ENCODE measurements at places on chromosomes 1 and 21. TPM values are rescaled to one million over a fixed set of nuclear protein-coding genes. Genes with fewer than 3 reads are reported as not detected.

Gene HIVEP3
- total RNA-seq, result 11.0 TPM

Gene S100A2
- 152 TPM for total RNA-seq

Gene TNNT2
- 2.1 TPM for total RNA-seq

DNA sequence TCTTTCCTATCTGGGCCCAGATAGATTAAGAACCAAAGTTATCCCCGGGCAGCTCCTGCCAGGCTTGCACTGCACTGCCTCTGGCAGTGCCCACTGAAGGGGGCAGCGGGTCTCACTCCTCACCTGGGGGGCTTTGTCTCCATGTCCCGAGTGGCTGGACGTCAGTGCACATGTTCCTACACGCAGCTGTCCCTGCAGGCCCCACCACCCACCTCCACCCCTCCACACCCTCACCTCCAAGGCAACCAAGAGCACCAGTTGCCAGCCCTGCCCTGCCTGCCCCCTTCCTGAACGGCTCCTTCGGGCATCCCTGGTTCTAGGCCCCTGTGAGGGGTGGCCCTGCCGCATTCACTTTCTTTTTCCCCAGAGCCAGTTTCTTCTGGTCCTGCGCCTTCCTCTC, 147.2 kb downstream of the PEX14 start:
- no peaks in the 10 kb centered on the region for H3K27me3 ChIP-seq
- peaks cover 4% of the 10 kb centered on the region for H3K4me1 ChIP-seq
- no peak overlapping the region for H3K4me3 ChIP-seq
- DNase-seq, result no peak

DNA sequence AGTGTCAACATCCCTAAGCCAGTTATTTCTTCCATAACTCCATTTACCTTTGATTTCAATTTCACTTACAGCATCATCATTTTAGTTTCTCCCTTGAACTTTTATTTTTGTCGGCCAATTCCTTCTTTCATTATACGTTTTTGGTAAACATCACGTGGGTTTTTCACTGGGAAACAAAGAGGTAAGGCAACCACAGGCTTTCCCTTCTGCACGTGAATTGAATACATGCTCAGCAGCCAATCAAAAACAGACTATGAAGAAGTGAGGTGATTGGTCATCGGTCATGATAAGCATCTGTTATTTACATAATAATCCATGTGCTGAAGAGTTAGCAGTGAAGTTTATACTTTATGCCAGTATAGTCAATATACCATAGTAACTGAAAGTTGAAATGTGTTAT, 98.7 kb downstream of the NCAM2 start:
- H3K36me3 ChIP-seq, result no peaks in the 10 kb centered on the region
- no peak for DNase-seq
- H3K4me1 ChIP-seq, result no peaks in the 10 kb centered on the region
- no peak overlapping the region for H3K4me3 ChIP-seq
- H3K27ac ChIP-seq, result no peak overlapping the region
- H3K27me3 ChIP-seq, result no peaks in the 10 kb centered on the region

DNA sequence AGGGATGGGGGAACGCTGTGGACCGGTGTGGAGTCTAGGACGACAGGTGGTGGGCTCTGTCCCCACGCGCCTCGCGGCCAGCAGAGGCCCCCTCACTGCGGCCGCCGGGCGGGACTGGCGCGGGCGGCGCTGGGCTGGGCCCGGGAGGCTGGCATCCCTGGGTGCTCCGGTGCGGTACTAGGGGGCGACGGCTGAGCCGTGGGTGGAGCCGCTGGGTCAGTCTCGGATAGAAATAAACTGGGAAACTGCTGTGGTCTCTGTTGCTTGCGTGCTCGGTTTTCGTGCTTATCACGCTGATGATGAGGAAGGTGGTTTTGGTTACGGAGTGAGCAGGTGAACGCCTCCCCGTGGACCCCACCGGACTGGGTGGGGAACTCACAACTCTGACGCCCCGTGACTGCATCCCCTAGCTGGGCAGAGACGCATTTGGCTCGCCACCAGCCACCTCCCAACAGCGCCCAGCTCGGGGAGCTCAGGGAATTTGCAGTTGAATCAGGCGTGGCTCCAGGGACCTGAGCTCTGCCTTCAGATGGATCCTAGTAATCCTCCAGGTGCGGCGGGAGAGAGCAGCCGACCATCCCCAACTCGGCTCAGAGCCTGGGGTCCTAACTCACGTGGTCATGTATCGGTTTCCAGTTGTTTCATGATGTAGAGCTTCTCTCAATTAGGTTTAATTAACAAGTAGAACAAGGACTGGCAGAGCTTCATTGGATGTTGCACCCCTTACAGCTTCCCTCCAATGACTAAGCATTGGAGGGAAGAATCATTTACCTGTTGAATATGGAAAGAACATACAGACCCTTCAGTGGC, 32.1 kb downstream of the HSD17B7 start:
- no peaks in the 10 kb centered on the region for H3K36me3 ChIP-seq
- peak overlapping the region; percentile 47 for H3K4me3 ChIP-seq
- no peaks in the 10 kb centered on the region for H3K27me3 ChIP-seq
- no peak overlapping the region for H3K27ac ChIP-seq

DNA sequence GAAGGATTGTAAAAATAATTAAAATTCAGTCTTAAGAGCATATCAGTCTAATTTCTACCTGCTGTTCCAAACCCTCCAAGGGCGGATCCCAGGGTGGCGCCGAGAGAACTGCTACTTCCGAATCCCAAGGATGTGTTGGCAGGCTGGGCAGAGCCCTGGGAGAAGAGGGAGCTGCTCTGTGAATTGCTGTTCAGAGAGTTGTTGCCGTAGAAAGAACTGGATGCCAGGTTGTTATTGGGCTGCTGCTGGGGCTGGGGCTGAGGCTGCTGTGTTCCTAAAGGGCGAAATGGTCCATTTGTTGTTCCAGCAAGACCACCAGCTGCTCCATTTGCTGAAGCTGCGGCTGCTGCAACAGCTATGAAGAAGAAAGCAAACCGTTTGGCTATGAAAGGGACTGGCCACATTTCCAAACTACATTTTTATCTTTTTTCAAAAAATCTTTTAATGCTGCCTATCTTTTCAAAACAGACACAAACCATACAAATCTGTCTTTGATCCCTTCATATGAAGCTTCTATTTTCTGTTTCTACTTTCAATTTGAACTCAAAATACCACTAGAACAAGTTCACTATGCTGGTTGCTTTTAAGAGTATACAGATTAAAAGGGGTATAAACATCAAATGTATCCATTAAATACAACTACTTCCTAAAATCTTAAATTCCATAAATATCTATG, 57.5 kb upstream of the SDC3 start:
- H3K36me3 ChIP-seq, result peaks cover 5% of the 10 kb centered on the region
- H3K4me1 ChIP-seq, result peaks cover 17% of the 10 kb centered on the region
- H3K4me3 ChIP-seq, result no peak overlapping the region
- no peaks in the 10 kb centered on the region for H3K27me3 ChIP-seq
- DNase-seq, result no peak
- no peak overlapping the region for H3K27ac ChIP-seq

DNA sequence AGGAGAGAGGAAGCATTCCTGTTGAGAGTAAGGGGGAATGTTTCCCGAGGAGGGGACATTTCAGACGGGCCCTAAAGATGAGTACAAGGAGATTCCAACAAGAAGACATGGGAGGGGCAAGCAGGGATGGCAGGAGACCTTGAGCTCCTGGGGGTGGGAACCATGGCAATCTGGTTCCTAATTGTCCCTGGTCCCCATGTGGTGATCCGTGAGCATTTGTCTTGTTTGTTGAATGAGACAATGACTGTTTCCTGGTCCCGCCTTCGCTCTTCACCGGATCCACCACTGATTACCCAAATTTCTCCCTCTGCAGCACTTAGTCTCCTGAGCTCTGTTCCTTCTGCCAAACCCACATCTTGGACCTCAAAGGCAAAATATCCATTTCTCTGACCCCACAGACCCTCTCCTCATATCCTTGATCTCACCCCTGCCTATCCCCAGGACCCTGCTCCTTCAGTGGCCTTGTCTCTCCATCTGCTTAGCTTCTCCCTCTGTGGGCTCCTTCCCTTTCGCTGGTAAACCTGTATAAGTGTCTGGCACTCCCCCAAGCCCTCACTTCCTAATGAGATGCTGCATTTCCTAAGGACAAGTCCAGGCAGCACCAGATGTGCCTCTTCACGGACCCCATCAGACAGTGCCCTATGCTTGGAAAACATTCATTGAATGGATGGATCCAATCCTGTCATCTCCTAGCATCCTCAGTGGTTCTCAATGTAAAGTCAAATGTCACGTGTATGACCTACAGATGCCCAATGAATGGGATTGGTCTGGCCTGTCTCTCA, 8.3 kb upstream of the CSF1 start:
- DNase-seq, result no peak
- H3K27ac ChIP-seq, result no peak overlapping the region
- no peak overlapping the region for H3K4me3 ChIP-seq
- no peaks in the 10 kb centered on the region for H3K27me3 ChIP-seq

DNA sequence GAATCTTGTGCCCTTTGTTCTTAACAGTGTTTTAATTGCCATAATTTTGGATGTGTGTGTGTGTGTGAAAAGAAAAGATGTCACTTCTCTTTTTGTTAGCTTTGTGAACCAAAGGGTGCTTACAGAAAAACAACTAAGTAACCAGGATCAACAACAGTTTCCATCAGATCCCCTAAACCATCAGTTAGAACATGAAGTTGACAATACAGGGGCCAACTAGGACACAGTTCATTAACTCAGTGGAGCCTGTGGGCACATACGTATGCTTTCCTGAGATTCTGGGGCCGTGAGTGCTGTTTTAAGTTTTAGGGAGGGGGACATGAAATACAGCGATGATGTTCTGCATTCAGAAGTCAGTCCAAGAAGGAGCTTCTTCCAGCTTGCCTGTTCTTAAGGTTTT, 133.6 kb downstream of the TLR5 start:
- no peaks in the 10 kb centered on the region for H3K27me3 ChIP-seq
- H3K4me1 ChIP-seq, result peaks cover 9% of the 10 kb centered on the region
- no peak overlapping the region for H3K4me3 ChIP-seq
- DNase-seq, result no peak
- H3K36me3 ChIP-seq, result no peaks in the 10 kb centered on the region

Data from kidney (tissue), 22 donors.